ENCODE measurements at places on chromosomes 7 and 10.

GRCh38 chr10:21352886-21353285 lies 172.6 kb downstream of the SKIDA1 start:
- DNase-seq = no peak

DNA sequence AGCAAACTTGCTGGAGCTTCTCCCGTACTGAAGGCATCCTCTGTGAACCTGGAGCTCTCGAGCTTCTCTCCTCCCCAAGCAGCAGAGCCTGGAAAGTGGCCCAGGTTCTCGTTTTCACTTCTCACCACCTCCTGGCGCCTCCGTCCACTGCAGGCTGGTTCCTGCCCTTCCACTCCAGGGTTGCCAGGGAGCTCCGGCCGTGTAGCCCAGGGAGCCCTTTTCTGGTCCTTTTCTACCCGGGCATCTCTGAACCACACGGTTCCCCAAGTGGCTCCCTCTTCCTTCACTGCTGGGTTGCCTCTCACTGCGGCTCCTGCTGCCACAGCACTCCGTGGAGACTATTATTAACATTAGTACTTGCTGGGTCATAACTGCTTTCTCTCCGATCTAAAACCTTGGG lies 208.6 kb upstream of the PPP2R2D start:
- no peak for DNase-seq

DNA sequence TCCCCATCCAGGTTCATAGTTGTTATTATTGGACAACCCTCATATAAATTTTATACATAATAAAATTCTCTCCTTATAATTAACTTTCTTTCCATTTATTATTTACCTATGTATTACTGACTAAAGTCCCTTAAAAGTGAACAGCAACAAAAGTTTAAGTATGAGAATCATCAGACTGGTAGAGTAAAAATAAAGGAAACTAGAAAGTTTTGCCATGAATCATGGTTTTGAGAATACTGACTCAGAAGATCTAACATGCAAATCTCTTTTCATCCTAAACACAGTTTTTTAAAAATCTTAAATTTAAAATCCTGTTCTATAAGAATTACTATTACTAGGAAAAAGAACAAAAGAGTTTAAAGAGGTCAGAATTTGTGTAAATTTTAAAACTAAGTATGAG lies 32.1 kb downstream of the HERC4 start:
- no peak for DNase-seq

DNA sequence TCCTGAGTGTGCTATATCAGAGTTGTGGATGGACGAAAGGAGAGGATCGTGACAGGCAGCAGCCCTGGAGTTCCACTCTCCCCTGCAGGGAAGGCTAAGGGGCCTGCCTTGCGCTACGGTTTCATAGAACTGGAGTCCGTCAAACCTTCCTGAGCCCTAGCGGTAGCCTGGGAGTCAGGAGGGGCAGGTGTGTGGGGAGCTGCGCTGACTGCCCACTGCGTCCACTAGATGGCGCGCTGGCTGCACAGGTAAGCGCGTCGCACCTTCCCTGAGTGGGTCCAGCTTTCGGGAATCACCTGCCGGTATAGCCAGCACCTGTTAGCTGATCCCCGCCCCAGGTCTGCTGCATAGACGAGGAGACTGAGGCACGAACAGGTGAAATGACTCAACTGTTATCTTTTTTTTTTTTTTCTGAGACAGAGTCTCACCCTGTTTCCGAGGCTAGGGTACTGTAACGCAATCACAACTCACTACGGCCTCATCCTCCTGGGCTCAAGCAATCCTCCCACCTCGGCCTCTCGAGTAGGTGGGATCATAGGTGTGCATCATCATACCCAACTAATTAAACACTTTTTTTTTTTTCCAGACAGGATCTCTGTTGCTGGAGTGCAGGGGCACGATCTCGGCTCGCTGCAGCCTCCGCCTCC lies 20.2 kb upstream of the BAIAP2L1 start:
- DNase-seq = peak; percentile 80

DNA sequence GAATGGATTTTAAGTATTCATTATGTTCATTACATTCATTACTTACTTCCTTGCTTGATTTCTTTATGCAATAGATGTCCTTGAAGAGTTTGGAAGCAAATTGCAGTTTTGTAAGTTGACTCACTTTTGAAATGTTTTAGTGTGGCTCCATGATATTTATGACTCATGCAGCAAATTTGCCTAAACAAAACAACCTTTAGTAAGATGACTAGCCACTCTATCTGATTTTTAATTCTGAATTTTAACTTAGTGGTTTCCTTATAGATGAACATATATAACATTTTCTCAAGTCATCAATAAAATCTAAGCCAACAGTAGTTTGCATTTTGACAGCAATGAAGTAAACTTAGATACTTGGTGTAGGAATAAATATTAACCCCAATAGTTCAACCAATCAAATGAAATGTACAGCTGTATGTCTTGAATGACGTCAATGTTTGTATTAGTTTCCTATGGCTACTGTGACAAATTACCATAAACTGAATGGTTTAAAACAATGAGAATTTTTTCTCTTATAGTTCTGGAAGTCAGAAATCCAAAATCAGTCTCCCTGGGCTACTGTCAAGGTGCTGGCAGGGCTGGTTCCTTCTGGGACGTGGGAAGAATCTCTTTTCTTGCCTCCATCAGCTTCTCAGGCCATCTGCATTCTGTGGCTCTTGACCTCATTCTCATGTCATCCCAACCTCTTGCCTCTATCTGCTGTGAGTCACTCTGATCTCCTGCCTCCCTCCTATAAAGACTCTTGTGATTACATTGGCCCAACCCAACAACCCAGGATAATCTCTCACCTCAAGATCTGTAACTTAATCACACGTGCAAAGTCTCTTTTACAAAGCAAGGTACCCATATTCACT lies 73.4 kb downstream of the AHR start:
- no peak for DNase-seq

DNA sequence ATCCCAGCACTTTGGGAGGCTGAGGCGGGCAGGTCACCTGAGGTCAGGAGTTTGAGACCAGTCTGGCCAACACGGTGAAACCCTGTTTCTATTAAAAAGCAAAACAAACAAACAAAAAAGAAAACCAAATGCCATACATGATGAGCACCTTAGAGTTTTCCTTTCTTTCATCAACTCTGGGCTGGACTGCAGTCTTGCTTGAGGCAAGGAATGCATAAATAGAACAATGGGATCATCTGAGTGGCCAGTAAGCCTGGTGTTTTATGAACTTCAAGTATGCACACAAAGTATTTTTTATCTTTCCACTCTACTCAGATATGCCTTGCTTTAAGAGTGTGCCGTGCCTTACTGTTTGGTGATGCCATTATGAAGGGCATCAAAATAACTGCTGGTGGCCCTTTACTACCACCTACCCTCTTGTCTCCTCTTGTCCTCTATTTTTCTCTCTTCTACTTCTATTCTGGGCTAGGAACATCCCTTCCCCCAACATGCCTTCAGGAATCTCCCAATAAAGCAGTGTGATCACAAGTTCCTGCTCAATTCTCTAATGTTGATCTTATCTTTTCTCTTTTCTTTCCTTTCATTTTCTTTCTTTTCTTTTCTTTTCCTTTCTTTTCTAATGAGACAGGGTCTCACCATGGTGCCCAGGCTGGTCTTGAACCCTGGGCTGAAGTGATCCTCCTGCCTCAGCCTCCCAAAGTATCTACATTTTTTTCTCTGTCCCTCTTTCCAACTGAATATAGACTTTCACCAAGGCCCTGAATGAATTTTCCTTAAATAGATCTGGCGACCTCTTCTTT lies 10.2 kb downstream of the SCD start:
- no peak for DNase-seq

DNA sequence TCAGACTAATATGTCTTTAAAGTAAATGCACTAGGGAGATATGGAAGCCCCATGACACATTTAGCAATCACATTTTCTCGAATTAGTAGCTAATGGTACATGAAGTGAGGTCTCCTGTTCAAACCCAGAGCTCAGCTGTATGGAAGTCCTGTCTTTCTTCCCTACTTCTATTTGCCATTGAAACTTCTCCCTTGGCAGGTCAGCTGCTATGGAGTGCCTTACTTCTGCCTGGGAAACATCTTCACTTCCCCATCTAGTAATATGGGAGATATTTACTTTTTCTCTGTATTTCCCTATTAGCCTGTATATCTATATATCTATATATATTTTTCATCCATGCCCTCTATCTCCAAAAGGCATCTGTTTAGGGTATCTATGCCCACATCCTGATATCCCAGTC lies 225.3 kb upstream of the INHBA start:
- no peak for DNase-seq

GRCh38 chr10:101682172-101682825 lies 12.7 kb downstream of the FBXW4 start:
- no peak for DNase-seq

DNA sequence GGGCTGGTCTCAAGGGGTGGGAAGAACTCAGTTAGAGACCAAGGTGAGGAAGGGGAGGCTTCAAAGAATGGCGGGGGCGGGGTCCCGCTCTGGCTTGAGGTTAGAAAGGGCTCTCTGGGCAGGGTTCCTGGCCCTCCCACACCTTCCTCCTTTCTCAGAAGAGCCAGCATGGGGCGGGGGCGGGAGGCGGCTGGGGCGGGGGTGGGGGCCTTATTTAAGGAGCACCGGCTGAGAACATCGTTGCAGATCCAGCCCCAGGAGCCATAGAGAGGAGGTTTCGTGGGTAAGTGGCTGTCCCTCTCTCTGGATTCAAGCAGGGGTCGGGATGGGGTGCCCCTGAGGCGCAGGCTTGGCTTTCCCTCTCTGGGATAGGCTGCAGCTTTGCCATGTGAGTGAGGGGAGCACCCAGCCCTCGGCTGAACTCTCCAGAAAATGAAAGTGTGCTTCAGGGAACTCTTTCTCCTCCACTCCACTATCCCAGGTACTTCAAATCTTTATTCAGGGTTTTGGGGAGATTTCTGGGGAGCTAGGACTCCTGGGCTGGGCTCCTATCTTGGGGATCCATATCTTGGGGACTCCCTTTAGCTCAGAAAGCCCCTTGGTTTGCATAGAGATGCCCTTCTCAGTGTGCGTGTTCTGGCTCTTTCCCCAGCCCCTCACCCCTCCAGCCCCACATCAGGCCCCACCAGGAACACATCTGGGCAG lies 3.3 kb upstream of the CUEDC2 start:
- DNase-seq = no peak

DNA sequence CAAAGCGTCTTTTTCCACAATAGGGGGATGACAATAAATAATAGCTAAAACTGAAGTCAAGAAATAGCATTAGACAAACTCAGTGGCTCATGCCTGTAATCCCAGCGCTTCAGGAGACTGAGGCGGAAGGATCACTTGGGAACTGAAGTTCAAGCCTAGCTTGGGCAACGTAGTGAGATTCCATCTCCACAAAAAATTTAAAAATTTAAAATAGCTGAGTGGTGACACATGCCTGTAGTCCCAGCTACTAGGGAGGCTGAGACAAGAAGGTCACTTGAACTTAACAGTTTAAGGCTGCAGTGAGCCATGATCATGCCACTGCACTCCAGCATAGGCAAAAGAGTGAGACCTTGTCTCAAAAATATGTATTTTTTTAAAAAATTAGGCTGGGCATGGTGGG lies 107.9 kb downstream of the AKR1D1 start:
- no peak for DNase-seq

DNA sequence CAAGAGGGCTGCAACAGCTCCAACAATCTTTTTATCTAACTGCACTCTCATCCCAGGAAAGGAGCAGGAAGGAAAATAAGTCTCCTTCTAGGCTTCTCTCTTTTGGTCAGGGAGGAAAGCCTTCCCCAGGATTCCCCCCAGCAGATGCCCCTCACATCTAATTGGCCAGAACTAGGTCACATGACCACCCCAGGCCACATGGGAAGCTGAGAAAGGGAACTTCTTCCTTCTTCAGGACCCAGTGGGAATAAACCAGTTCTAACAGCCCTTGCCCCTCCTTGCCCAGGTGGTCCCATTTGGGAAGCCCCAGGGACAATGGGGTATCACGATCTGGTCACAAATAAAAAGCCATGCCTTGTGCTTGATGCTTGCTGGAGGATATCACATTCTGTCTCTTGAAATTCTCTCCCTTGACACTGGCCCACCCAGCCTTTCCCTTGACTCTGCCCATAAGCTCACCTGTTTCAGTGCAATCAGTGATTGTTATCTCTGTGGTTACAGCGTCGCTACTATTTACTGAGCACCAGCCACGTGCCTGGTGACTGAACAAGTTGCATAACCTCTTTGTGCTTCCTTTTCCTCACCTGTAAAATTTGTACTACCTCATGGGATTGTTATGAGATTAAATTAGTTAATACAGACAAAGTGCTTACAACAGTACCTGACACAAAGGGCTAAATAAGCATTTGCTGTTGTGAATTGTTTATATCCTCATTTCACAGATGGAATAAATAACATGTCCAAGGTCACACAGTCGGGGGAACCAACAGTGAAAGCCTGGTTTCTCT lies 9.0 kb upstream of the TACR2 start:
- DNase-seq = no peak

DNA sequence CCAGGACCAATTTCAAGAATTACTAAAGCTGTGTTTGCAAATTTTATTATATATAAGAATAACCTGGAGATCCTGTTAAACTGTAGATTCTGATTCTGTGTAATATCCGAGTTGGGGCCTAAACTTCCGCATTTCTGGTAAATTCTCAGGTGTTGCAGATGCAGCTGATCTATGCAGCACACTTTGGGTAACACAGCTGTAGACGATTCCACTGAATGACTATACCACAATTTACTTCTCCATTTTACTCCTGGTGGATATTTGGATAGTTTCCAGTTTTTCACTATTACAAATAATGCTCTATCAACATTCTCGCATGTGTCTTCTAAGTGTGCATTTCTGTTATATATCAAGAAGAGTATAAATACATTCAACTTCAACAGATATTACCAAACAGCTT lies 7.5 kb downstream of the GDI2 start:
- DNase-seq = no peak

DNA sequence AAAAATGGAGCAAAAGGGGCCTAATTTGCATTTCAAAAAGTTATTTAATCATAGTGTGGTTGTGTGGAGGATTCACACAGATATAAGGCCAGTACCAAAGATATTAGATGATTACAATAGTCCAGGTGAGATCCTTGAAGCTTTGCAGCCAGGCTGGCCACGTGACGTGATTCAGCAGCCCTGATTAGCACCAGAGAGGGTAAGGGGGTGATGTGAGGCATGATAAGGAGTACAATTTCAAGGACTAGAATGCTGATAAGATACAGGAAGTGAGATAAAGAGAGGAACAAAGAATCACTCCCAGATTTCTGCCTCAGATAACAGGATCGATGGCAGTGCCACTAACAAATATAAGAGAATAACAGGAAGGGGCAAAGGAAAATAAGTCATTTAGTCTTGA lies 108.4 kb upstream of the PALS2 start:
- DNase-seq = no peak

Measured in NCI-H1417 (cell line).